OCI-LY7 (cell line): ENCODE measurements at places on chromosomes 7 and 10.

GRCh38 chr7:27180431-27181420, 4.3 kb downstream of the HOXA11 start:
- no peak for DNase-seq

DNA sequence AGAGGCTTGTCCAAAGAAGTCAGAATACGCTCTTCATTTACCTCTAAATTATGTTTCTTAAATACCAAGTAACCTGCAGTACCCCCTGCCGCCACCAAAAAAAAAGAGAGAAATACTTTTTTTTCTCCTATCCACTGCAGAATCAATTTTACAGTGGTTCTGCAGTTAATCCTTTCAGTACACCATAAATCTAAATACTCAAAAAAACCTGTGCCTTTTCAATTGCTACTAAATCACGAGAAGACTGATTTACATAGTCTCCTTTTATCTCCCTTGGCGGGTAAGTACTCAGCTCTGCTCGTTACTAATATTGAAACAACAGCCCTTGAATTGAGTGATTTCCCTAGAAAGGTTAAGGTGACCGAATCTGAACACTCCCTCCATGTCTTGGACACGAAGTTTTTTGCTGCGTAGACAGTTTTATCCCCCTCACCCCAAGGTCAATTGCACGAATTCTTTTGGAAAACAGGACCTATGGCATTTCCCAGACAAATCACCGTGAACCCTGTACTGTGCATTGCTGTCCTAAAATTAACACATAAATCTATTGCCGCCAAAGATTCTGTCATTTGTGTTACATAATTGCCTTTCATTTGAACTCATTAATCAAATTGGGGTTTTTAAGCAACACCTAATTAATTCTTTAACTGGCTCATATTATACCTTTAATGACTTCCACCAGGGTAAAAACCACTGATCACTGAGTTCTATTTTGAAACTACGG, 512 bp upstream of the VIM start:
- DNase-seq: peak; percentile 24

DNA sequence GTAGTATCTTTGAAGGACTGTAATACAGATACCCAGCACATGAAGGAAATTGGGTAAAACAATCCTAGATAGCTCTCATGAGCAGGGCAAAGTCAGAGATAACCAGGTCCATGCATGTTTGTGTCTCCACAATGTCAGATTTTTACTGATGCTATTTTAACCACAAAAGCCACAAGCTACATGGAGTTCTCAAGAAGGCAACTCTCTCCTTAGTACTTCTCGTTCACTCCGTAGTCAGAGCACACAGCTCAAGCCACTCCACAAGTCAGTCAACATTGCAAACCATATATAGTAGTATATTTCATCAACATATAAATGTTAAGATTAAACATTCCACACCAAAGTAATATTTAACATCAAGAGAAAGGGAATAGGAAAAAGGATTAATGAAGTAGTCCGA, 98.0 kb upstream of the PIK3CG start:
- no peak for DNase-seq

DNA sequence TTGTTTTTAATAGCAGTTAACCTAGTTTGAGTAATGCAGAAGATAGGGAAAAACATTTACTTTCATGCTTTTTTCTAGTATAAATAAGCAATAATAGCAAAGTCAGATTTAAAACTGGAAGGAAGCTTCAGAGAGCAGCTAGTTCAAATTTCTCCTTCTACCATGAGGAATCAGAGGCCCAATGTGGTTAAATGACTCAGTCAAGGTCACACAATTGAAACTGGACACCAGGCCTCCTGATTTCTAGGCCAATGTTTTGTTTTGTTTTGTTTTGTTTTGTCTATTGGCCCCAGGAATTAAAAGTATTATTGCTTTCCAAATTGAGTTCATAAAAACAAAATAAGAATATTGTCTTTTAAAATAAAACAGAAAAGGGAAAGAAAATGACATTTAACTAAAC, 122.3 kb downstream of the TRIL start:
- DNase-seq: no peak

DNA sequence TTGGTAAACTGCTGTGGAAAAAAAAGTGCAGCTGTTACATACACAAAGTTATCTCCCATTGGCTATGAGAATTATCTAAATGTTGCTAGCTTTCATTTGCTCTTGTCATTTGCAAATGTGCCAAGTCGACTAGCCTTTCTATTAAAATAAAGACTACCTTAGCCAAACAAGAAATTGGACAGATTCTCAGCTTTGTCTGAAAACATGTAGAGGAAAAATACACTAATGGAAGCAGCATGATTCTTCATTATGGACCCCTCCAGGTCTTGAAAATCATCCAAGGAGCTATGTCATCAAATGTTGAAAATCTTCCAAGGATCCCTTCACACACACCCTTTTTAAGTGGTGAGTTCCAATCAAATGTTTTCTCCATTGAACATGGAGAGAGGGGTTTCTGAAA, 237.7 kb downstream of the ETV1 start:
- DNase-seq: no peak

GRCh38 chr10:110057456-110057855, 49.7 kb downstream of the ADD3 start:
- DNase-seq: no peak

- DNase-seq: peak; percentile 33
Measured at GRCh38 chr10:118543714-118544400, 51.6 kb downstream of the PRLHR start.

GRCh38 chr10:11441151-11441535, 170.3 kb downstream of the USP6NL start:
- no peak for DNase-seq

- DNase-seq: no peak
Measured at GRCh38 chr10:124245806-124246440, 152.5 kb upstream of the CHST15 start.

GRCh38 chr7:41010967-41011366, 691.9 kb downstream of the INHBA start:
- DNase-seq: peak; percentile 6

DNA sequence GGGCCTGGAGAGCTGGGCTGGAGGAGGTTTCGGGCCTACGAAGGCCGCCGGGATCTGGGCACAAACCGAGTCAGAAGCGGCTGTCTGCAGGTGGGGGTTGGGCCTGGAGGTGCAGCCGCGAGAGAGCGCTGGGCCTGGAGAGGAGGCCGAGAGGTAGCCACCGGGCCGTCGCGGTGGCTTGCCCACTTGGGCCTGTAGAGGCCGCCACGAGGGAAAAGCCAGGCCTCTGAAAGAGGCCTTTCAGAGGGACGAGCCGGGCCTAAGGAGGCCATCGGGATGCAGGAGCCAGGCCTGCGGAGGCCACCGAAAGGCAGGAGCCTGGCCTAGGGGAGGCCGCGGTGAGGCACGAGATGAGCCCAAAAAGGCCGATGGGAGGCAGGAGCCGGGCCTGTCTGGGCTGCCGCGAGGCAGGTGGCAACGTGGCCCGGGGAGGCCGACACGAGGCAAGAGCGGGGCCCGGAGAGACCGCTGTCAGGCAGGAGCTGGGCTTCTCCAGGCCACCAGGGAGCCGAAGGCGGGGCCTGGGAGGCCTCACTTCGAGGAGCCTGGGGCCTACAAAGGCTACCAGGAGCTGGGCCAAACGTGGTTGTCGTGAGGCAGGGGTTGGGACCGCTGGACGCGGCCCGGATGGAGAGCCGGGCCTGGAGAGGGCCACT, 25.6 kb downstream of the MDH2 start:
- DNase-seq: no peak

DNA sequence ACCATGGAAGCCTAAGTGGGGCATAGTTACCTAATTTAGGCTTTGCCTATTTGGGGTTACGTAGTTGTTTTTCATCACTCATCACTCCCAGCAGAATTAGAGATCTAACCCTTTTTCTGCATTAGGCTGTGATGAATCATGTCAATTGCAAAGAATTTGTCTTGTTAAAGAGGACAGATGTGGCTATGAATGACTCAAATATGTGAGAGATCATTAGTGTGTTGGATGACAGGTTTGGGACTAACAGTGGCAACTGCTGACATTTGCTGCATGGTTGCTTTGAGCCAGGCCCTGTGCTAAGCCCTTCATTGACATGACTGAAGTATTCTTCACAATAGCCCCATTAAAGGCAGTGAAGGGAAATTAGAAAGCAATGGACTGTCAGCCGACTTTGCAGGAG, 83.4 kb upstream of the BMPER start:
- DNase-seq: no peak

- peak; percentile 22 for DNase-seq
Measured at GRCh38 chr7:135704074-135704473, 23.9 kb downstream of the SLC13A4 start.

- peak; percentile 42 for DNase-seq
Measured at GRCh38 chr10:63977329-63977923, 456.2 kb downstream of the REEP3 start.

- no peak for DNase-seq
Measured at GRCh38 chr10:18501198-18501597, 150.2 kb downstream of the NSUN6 start.

- DNase-seq: no peak
Measured at GRCh38 chr10:116915340-116915739, 66.0 kb downstream of the ENO4 start.

GRCh38 chr7:51014811-51015210, 232.1 kb upstream of the GRB10 start:
- DNase-seq: no peak

- DNase-seq: no peak
Measured at GRCh38 chr10:100977436-100977835, 8.1 kb downstream of the SEMA4G start.

- no peak for DNase-seq
Measured at GRCh38 chr10:87060280-87060928, 34.2 kb downstream of the GLUD1 start.

- no peak for DNase-seq
Measured at GRCh38 chr7:151704960-151705635, 171.8 kb downstream of the PRKAG2 start.

GRCh38 chr7:127713758-127714157, 61.8 kb downstream of the SND1 start:
- DNase-seq: no peak

DNA sequence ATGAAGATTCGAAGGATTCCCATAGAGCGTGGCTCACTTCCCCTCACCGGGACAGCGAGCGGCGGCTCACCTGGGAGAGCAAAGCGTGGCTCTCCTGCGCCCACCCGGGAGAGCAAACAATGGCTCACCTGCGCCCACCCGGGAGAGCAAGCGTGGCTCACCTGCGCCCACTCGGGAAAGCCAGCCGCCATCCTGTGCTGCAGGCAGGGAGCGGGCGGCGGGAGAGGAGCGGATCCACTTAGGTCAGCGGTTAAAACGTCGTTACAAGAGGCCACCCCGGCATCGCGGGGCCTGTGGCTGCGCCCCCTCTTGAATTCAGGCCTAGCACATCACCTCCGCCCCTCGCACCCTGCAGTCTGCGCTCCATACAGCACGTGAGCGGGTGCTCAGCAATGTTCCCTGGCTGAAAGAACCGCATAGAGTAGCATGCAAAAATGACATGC, 461 bp upstream of the FIGNL1 start:
- DNase-seq: no peak

- DNase-seq: peak; percentile 54
Measured at GRCh38 chr10:73991884-73992245, 6.1 kb upstream of the VCL start.

DNA sequence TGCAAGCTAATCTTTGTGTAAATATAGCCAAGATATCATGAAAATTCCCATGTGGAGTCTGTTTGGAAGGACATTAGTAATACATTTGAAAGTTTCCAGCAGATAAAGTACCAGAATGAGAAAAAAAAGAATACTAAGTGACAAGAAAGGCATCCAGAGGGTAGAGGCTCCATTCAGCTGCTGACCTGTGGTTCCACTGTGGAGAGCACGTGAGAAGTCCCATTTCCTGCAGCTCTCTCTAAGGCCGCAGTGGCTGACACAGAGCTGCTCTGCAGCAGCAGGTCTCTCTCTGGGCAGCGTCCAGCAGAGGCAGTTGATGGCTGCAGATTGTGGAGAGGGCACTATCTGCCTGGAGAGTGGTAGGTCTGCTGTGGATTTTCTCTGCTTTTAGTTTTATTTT, 100.1 kb upstream of the TMEM72 start:
- DNase-seq: no peak

- peak; percentile 39 for DNase-seq
Measured at GRCh38 chr7:85041605-85042216, 145.1 kb downstream of the SEMA3D start.

DNA sequence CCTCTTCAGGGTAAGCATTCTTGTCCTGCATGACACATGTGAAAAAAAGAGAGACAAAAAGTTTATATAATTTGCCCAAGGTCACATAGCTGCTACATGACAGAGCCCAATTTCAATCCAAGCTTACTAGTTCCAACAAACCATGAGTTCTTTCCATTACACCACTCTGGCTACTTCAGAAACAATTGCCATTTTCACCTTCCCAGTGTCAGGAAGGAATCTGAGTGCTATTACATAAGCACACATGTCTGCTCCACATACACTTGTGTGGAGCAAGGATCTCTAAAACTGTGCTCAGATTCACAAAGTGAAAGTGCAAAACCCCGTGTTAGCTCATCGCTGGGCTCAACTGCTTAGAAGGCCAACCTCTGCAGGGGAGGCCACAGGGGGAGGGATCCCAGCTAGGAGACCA, 356.2 kb upstream of the NFE2L3 start:
- DNase-seq: no peak

- DNase-seq: peak; percentile 85
Measured at GRCh38 chr7:103148994-103149807, at the start of gene NAPEPLD. NAPEPLD (minus strand) TSS chr7:103149099; CDS start chr7:103128776, 20,323 bp downstream.

DNA sequence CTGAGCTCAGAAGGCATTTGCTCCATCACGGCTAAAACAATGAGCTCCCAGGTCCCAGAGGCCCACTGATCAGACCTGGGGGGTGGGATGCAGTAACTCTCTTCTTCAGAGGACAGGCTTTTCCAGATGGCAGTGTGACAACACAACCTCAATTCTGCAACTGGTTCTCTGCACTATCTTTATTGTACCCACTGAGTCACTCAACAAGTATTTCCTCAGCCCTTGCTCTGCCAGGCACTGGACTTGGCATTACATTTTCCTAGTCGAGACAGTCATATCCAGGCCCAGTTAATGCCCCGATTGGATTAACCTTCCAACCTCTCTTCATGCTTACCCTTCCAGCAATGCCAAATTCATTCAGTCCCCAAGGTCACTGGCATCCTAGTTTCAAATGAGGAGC, 72.6 kb downstream of the JAZF1 start:
- DNase-seq: no peak

- no peak for DNase-seq
Measured at GRCh38 chr10:125662584-125662983, 20.4 kb downstream of the TEX36 start.

- DNase-seq: no peak
Measured at GRCh38 chr7:46751471-46751870, 830.4 kb upstream of the IGFBP3 start.

GRCh38 chr7:114085313-114085591, 166.4 kb upstream of the PPP1R3A start:
- no peak for DNase-seq

- DNase-seq: no peak
Measured at GRCh38 chr10:127405221-127405620, 143.9 kb upstream of the NPS start.
